HS-27A (cell line): ENCODE measurements at places on chromosomes 11 and 22.

- no peak for DNase-seq
Measured at GRCh38 chr11:111542606-111543275, 2.2 kb downstream of the LAYN start.

- DNase-seq, result no peak
Measured at GRCh38 chr11:9803685-9804418, 140.0 kb downstream of the SWAP70 start.

DNA sequence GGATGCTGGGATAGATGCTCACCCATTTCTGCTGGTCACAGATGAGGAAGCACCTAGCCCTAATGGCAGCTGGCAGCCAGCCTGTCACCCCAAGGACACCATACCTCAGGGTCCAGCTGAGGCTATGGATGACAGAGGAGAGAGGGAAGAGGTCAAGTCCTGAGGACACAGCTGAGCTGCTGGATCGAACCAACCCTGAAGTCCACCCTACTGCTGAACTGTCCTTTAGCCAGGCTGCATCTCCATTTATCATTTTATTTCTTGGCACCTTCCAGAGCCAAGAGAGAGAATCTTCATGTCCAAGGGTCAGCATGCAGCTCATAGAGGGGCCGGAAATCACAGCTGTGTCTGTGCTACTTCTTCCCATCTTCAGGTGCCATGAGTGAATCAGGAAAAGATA lies 30.9 kb downstream of the RPS6KA4 start:
- no peak for DNase-seq

DNA sequence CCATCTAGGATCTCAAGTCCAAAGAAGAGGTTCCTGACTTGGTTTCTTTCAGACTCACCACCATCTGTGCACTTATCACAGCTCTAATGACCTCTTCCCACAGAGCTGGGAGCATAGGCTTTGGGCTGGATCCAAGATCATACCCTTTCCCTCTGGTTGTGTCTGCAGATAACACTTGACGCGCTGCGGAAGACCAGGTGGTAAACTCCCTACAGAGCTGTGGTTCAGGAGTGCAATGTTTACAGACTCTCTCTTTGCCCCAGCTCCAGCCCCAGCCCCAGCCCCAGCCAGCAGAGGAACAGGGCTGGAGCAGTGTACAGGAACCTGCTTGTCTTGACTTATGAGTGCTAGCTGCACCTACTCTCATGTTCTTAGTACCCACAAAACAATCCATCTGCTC lies 274.4 kb upstream of the SYN3 start:
- DNase-seq, result no peak

DNA sequence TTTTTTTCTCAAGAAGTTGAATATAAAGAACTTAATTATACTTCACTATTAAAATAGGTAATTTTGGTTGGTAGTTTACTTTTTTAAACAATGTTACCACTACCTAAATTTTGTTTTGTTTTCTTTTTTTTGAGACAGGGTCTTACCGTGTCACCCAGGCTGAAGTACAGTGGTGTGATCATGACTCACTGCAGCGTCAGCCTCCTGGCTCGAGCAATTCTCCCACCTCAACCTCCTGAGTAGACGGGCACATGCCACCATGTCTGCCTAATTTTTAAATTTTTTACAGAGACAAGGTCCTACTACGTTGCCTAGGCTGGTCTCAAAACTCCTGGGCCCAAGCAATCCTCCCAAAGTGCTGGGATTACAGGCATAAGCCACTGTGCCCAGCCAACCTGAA lies 17.6 kb downstream of the SPCS2 start:
- no peak for DNase-seq

DNA sequence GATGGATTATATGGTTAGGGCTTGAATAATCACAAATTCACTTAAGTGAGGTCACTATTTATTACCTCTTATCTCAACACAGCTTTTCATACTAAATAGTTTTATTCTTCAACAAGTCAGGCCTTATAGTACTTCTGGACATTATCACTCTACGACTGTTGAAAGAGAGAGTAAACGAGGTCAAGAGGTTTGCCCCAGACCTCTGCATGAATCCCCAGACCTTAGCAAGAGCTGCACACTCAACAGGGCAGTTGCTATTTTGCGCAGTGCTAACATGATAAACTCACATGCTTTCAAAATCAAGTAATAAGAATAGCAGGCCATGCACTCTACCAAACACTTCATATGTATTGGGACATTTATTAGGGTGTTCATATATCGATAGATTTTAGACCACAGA lies 60.5 kb downstream of the DDI1 start:
- no peak for DNase-seq

GRCh38 chr11:100637706-100638105 lies 49.4 kb upstream of the ARHGAP42 start:
- no peak for DNase-seq

GRCh38 chr22:48207919-48208535 lies 1445.6 kb downstream of the TBC1D22A start:
- DNase-seq, result no peak

DNA sequence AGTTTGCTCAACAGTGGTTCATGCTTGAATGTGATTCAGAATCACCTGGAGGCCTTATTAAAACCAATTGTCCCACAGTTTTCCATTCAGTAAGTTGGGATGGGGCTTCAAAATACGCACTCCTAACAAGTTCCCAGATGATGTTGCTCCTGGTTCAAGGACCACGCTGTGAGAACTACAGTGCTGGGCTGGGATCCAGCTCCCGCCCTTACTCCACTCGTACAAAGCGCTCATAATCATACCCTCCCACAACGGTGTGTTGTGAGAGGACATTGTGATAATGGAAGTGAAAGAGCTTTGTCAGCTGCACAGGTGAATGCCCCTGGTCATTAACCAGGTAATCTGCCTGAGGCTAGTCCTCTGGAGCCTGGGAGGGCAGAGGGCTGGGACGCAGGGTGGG lies 1.3 kb upstream of the CD82 start:
- no peak for DNase-seq

DNA sequence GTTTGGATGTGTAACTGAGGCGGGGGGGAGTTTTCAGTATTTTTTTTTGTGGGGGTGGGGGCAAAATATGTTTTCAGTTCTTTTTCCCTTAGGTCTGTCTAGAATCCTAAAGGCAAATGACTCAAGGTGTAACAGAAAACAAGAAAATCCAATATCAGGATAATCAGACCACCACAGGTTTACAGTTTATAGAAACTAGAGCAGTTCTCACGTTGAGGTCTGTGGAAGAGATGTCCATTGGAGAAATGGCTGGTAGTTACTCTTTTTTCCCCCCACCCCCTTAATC lies 2.3 kb downstream of the MALAT1 start:
- peak; percentile 33 for DNase-seq

GRCh38 chr22:37008365-37008764 lies 10.9 kb downstream of the TST start:
- DNase-seq, result no peak

DNA sequence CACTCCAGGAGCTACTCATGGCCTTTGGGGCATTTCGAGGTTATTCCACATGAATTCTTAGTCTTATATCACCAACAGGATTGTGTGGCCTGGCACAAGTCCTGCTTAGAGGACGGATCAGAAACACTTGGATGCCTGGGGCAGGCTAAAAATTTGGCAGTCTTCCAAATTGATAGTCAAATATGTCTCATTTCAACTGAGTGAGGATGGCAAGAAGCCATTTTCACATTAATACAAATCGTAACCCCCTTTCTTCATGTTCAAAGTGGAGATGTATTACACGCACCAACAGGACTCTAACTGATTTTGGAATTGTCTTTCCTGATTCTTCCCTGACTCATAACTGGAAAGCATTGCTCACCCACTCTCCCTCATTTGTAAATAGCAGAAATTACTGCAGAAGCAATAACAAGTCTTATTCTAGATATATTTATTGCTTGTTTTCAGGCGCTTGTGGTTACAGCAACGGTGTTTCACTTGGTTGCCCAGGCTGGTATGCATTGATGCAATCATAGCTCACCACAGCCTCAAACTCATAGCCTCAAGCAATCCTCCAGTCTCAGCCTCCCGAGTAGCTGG lies 10.3 kb upstream of the CCDC86 start:
- DNase-seq, result no peak

DNA sequence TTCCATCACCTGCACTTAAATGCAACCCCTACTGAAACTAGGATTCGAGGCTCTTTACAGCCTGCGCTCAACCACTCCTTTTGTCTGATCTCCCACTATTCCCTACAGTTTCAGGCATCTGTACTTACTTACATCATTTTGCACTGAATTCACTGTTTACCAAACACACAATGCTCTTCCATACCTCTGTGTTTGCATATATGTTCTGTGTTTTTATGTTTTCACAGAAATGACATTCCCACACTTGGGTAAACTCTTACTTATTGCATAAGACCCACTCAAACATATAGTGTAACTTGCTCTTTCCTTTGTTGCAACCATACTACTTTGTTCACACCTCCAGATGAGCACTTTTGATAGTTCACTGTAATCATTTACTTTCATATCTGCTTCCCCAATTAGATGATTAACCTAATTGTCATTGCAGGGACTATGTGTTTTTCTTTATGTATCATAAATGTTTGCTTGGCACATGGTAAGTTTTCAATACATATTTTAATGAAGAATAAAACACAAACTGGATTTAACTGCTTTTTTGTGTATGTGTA lies 54.6 kb downstream of the ZBTB44 start:
- no peak for DNase-seq

GRCh38 chr11:111586388-111586831 lies 15.8 kb upstream of the SIK2 start:
- no peak for DNase-seq

- no peak for DNase-seq
Measured at GRCh38 chr22:45781966-45782365, 110.3 kb downstream of the ATXN10 start.

GRCh38 chr22:42626951-42627625 lies 12.4 kb upstream of the POLDIP3 start:
- DNase-seq, result no peak

DNA sequence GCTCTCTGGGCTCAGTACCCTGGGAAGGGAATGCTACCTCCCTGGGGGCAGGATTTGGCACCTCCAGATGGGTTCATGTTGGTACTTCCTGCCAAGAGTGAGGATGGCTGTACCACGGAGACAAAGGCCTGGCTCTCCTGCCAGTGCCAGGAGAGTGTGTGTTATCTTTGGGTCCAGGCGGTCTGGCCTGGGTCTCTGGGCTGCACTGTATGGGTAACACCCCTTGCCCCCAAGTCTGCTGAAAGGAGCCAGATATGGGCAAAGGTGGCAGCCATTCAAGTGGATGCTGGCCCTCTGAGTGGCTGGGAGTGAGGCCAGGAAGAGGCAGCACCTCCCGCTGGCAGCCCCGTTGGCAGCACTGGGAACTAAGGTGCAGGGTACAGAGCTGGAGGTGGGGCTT lies 91.5 kb downstream of the NECTIN1 start:
- DNase-seq, result no peak

- no peak for DNase-seq
Measured at GRCh38 chr11:22082178-22082577, 110.7 kb upstream of the ANO5 start.

GRCh38 chr11:107263844-107264563 lies 193.6 kb downstream of the CWF19L2 start:
- DNase-seq, result no peak

GRCh38 chr22:38035530-38035885 lies 21.7 kb upstream of the PICK1 start:
- no peak for DNase-seq

DNA sequence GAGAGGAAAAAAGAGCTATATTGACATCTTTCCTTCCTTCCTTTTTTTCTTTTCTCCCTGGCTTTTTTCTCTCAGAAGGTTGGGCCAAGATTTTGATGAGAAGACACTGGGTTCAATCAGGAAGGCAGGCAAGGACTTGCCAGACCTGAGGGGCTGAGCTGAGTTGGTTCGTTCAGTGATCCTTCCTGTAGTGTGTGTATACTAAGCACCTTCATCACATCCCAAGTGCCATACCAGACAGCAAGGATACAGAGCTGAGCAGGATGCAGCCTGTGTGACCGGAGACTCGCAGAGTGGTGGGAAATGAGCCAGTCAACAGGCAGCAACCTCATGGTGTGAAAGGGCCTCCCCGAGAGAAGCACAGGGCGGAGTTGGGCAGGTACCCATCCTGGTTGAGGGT lies 95.5 kb downstream of the SPON1 start:
- no peak for DNase-seq

DNA sequence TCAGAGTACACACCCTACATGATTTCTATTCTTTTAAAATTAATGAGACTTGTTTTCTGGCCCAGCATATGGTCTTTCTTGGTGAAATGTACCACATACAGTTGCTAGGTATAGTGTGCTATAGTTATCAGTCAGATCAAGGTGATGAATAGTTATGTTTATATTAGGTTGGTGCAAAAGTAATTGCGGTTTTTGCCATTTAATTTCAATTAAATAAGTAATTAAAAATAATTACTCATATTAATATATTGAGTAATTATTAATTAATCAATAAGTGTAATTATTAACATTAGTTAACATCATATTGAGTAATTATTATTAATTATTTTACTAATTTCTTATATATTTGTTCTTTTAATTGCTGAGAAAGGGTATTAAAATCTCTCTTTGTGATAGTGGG lies 56.1 kb downstream of the MYEOV start:
- no peak for DNase-seq
